Regular cardiac myocyte (primary cell): ENCODE measurements at places on chromosomes 4 and X. TPM values are rescaled to one million over a fixed set of nuclear protein-coding genes. Genes with fewer than 3 reads are reported as not detected.

PROM1 gene
- total RNA-seq = 0.38 and 0.85 TPM in 2 replicates

TNIP3 gene
- 0.38 and 0.56 TPM in 2 replicates for total RNA-seq

TMEM47 gene
- total RNA-seq = 53.3 and 101 TPM in 2 replicates

NAT8L gene
- total RNA-seq = under 0.01 TPM in 2 replicates

CYSLTR1 gene
- not detected in 2 replicates for total RNA-seq

FABP2 gene
- total RNA-seq = under 0.01 TPM in 1 of 2 replicates, not detected in the other

SLITRK4 gene
- 0.96 and 4.5 TPM in 2 replicates for total RNA-seq

GAGE13 gene
- total RNA-seq = not detected in 2 replicates

BEND4 gene
- total RNA-seq = not detected in 2 replicates

PABPC4L gene
- total RNA-seq = 0.38 and 0.56 TPM in 2 replicates

CETN2 gene
- 35.3 and 51.6 TPM in 2 replicates for total RNA-seq

NLGN4X gene
- total RNA-seq = under 0.01 TPM in 2 replicates

TTC29 gene
- not detected in 2 replicates for total RNA-seq
